ENCODE measurements at places on chromosomes 4 and X.
A peak's percentile ranks its signal among the peaks of the same experiment; 100 is the strongest.

DNA sequence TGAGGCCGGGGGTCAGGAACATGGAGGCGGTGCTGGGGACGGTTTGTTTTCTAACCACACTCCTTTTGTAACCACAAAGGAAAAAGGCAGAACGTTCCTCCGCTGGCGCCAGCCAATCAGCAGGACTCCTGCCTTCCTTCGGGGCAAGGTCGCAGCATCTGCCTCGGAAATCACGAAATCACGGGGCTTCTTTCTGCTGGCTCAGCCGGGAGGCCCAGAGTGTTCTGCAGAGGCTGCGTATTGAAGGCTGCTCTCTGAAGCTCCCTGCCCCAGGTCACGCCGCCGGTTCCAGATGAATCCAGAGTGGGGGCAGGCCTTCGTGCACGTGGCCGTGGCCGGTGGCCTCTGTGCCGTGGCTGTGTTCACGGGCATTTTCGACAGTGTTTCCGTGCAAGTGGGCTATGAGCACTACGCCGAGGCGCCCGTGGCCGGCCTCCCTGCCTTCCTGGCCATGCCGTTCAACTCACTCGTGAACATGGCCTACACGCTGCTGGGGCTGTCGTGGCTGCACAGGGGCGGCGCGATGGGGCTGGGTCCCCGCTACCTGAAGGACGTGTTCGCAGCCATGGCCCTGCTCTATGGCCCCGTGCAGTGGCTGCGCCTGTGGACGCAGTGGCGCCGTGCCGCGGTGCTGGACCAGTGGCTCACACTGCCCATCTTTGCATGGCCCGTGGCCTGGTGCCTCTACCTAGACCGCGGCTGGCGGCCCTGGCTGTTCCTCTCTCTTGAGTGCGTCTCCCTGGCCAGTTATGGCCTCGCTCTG, 9.4 kb downstream of the TMEM187 start:
- H3K4me1 ChIP-seq: peaks cover 28% of the 10 kb centered on the region
- DNase-seq: peak; percentile 73
- H3K27ac ChIP-seq: peak overlapping the region; percentile 74
- no peaks in the 10 kb centered on the region for H3K36me3 ChIP-seq
- no peaks in the 10 kb centered on the region for H3K27me3 ChIP-seq

DNA sequence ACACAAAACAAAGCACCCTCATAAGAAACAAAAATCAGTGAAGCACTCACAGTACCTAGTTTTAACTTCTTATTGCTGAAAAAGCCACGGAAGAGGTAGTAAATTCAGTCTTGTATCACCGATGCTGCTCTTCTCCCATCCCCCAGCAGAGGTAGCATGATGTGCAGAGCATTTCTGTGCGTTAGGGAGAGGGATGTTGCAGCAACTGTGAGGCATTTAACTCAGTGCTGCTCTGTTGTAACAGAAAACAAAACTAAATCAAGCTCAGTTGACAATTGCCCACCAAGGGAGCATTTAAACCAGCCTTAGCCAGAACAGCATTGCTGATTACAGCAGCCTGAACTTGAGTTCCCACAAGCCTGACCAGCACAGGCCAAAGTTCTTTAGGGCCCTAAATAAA, 1279.7 kb upstream of the ADGRL3 start:
- no peaks in the 10 kb centered on the region for H3K27me3 ChIP-seq
- no peak for DNase-seq
- no peaks in the 10 kb centered on the region for H3K4me1 ChIP-seq
- H3K4me3 ChIP-seq: no peak overlapping the region
- H3K27ac ChIP-seq: no peak overlapping the region

DNA sequence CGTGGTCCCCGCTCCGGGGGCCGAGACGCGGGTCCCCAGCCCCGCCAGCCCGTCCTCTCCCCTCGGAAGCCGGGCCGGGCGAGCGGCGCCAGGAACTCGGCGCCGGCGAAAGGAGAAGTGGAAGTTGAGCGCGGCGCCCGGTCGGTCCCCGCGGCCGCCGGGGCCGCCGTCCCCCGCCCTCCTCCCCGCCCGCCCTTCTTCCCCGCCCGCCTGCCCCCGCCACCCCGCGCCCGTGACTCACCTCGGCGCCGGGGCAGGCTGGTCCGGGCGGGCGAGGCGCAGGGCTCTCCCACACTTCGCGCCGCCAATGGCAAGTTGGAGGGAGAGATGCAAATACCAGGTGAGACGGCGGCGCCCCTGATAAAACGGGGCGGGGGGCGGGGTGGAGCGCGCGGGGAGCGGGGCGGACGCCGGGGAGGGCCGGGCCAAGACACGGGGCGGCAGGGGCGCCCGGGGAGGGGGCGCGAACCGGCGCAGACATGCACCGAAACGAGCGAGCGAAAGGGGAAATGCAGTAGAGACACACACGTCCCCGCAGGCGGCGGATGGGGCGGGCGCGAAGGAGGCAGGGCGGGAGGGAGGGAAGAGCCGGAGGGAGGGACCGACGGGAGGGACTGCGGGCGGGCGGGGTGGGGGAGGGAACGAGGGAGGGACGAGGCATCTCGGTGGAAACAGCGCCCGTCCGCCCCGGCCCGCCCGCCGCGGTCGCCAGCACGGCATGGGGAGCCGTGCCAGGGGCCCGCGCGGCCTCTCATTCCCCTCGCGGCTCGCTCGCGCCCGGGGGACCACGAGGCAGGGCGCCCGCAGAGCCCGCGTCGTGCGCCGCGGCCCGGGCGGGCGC, at the start of gene ELF4:
Gene ELF4 (minus strand): TSS at position 119 of the 841 bp plus-strand sequence. CDS start 29,167 bp downstream, outside the sequence.
- H3K36me3 ChIP-seq: no peaks in the 10 kb centered on the region
- H3K4me1 ChIP-seq: peaks cover 29% of the 10 kb centered on the region
- H3K4me3 ChIP-seq: peak within 1 kb of the TSS; percentile 70
- no peak for DNase-seq

DNA sequence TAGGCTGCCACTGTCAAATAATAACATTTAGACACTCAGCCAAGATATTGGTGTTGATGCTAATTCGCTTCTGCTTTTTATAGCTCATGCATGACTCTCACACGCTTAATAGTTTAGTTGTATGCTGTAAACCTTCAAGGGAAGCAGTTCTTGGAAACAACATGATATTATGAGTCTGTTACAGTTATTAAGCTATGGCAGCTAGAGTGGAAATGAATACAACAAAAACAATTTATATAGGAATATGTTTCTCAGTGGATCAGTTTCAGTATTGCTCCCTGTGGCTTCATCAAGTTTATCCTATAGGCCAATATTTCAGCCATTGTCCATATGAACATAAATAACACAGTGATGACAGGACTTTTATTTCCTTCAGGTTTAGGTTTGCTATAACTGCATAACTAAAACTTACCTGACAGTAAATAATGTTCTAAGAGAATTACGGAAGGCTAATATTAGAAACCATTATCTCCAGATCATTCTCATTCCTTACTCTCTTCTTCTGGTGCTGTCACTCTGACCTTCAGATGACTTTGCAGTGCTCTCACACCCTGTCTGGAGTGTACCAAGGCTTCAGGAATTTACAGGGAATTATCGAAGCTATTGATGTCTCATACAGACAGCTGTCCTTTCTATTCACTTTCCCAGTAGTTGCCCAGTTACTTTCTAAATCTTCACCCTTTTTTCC, 555.0 kb downstream of the ANKRD50 start:
- no peak overlapping the region for H3K4me3 ChIP-seq
- no peak for DNase-seq
- no peaks in the 10 kb centered on the region for H3K4me1 ChIP-seq
- H3K36me3 ChIP-seq: no peaks in the 10 kb centered on the region
- no peaks in the 10 kb centered on the region for H3K27me3 ChIP-seq
- H3K27ac ChIP-seq: no peak overlapping the region

DNA sequence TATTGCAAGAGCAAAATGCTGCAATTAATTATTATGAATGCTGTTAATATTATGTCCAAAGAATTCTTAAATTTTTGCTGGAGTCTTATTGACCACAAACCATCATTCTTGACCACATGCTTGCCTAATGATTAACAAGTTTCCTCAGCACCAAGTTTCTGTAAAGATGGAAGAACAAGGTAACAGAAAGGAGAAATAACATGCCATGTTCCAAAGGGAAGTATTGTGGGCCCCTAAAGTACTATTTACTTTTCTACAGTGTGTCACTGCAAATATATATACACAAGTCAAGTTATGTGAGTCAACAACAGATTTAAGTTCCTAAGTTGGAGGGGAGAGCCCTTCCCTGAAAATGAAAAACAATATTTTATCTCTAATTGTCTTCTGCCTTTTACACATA, 20.6 kb downstream of the FAM47E start:
- no peak overlapping the region for H3K4me3 ChIP-seq
- H3K36me3 ChIP-seq: no peaks in the 10 kb centered on the region
- H3K27ac ChIP-seq: no peak overlapping the region
- peaks cover 12% of the 10 kb centered on the region for H3K4me1 ChIP-seq
- DNase-seq: no peak

DNA sequence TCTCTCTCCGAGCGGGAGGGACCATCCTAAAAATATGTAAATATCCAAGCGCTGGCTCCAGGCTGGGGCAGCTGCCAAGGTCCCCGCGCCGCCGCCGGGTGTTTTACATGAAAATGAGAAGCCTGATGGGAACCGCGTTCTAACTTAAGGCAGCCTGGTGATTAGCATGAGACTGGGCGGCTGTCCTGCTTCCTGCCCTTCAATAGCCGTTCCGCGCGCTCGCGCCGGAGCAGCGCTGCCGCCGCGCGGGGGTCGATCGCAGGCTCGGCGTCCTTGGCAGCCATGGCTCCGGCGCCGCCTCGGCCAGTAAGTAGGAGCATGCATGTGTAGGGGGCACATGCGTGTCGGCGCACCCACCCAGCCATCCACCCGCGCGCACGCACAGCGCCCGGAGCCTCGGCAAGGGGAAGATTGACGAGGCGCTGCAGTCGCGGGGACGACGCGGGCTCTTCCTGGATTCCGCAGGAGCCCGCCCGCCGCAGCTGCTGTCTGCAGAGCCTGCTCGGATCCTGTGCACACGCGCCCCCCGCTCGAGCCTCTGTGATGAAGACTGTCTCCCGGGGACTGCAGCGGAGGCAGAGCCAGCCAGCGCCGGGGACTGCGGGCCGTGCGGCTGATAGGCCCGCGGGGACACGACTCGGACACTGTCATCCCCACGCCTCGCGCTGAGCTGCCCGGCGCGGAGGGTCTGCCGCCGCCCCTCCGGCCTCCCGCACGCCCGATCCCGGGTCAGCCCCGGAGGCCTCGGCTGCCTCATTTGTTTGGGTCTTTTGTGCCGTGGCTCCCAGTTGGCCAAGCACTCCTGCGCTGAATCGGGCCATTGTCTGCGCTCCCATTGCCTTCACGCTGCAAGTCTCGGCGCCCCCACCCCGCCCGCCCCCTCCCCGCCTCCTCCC, 734 bp downstream of the STOX2 start:
- H3K27ac ChIP-seq: no peak overlapping the region
- no peak overlapping the region for H3K4me3 ChIP-seq
- no peaks in the 10 kb centered on the region for H3K4me1 ChIP-seq
- no peak for DNase-seq
- H3K27me3 ChIP-seq: peaks cover 74% of the 10 kb centered on the region

GRCh38 chr4:76626686-76627465, 191.8 kb downstream of the SHROOM3 start:
- H3K4me3 ChIP-seq: no peak overlapping the region
- H3K27me3 ChIP-seq: peaks cover 62% of the 10 kb centered on the region
- no peaks in the 10 kb centered on the region for H3K4me1 ChIP-seq
- no peak overlapping the region for H3K27ac ChIP-seq
- no peaks in the 10 kb centered on the region for H3K36me3 ChIP-seq

GRCh38 chr4:175290401-175290800, 372.2 kb downstream of the ADAM29 start:
- no peak for DNase-seq
- peaks cover 13% of the 10 kb centered on the region for H3K36me3 ChIP-seq
- H3K4me1 ChIP-seq: no peaks in the 10 kb centered on the region
- H3K4me3 ChIP-seq: no peak overlapping the region
- no peaks in the 10 kb centered on the region for H3K27me3 ChIP-seq

DNA sequence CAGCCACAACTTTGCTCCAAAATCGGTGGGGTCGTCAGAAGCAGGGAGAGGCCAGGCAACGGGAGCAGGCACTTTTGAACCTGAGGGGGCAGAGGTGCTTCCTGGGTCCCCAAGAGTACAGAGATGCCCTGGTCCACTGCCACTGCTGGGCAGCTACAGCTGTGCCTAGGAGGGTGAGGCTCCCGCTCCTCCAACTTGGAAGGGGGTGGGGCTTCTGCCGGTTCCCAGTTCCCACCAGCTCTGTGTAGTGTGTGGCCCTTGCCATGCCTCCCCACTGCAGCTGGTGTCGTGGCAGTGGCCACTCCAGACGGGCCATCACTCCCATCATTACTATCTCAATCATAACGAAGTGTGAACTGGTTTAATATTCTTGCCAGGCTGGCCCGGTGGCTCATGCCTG, 1496.3 kb downstream of the PCDH7 start:
- DNase-seq: no peak
- no peak overlapping the region for H3K4me3 ChIP-seq
- no peaks in the 10 kb centered on the region for H3K27me3 ChIP-seq
- no peak overlapping the region for H3K27ac ChIP-seq

DNA sequence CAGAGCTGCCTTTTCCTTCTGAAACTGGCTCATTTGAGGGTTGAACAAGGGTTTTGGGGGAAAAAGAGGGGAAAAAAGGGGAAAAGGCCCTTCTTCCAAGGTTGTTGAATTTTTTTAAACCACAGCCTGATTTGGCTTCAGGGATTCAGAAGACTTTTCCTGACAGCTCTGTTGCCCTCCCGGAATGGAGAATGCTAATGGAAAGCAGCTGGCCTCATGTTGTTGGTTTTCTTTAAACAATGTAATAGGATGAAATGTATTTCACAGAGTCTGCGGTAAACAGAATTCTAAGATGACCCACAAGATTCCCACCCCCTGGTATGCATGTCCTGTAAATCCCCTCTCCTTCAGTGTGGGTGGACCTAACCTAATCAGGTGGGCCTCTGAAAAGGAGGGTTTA, 3.3 kb upstream of the KIAA1210 start:
- no peaks in the 10 kb centered on the region for H3K36me3 ChIP-seq
- no peaks in the 10 kb centered on the region for H3K4me1 ChIP-seq
- DNase-seq: no peak
- no peak overlapping the region for H3K4me3 ChIP-seq
- H3K27me3 ChIP-seq: peaks cover 22% of the 10 kb centered on the region
- no peak overlapping the region for H3K27ac ChIP-seq

GRCh38 chrX:109934434-109934833, 68.5 kb upstream of the TMEM164 start:
- H3K27ac ChIP-seq: no peak overlapping the region
- peaks cover 7% of the 10 kb centered on the region for H3K27me3 ChIP-seq
- H3K36me3 ChIP-seq: no peaks in the 10 kb centered on the region
- H3K4me1 ChIP-seq: peaks cover 7% of the 10 kb centered on the region
- no peak for DNase-seq

GRCh38 chrX:130179579-130180215, 7.9 kb downstream of the RAB33A start:
- peak overlapping the region; percentile 43 for H3K4me3 ChIP-seq
- H3K36me3 ChIP-seq: peaks cover 11% of the 10 kb centered on the region
- DNase-seq: no peak

All from natural killer cell treated with Interleukin-12 subunit alpha and Interleukin-12 subunit beta and Interleukin-15 and Interleukin-18, amount 100 ng/mL, for 72 hours (primary cell).